ENCODE measurements at places on chromosomes 11 and 22.

DNA sequence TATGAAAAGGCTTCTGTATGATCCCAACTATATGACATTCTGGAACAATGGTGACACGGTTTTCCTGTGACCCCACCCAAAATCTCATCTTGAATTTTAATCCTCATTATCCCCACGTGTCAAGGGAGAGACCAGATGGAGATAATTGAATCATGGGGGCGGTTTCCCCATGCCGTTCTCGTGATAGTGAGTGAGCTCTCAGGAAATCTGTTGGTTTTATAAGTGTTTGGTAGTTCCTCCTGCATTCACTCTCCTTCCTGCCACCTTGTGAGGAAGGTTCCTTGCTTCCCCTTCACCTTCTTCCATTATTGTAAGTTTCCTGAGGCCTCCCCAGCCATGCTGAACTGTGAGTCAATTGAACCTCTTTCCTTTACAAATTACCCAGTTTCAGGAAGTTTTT lies 53.1 kb upstream of the TSPAN18 start:
- no peak for DNase-seq

DNA sequence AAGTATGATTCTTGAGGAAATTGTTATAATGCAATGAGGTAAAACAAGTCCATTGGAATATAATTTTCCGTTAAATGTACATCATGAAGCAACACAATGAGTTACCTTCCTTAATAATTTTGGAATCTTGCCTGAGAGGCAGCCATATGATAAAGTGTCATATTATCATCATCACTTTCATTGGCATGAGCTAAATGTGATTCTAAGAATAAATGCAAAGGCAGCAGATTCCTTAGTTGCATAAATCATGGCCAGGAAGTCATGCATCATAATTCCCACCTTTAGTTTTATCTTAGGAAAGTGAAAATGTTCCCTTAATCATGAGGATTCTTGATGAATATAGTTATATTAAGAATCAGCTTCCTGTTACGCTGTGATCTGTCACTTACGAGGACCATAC lies 14.2 kb upstream of the MMP1 start:
- DNase-seq: no peak

- DNase-seq: no peak
Observed at GRCh38 chr22:24727218-24727851, 47.2 kb downstream of the PIWIL3 start.

GRCh38 chr11:73333640-73334383 lies 25.7 kb downstream of the ARHGEF17 start:
- DNase-seq: no peak

DNA sequence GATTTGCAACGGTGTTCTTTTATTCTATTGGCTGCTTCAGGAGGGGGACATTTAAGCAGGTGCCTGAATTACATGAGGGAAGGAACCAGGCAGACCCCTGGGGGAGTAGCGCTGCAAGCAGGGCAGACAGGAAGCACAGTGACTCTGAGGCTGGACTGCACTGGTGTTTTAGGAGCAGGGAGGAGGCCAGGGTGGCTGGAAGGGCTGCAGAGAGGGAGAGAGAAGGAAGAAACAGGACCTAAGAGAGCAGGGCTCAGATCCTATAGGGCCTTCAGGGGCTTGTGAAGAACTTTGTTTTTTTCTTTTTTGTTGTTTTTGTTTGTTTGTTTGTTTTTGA lies 62.5 kb upstream of the SORL1-AS1 start:
- no peak for DNase-seq

GRCh38 chr11:119034813-119035212 lies 4.1 kb upstream of the SLC37A4 start:
- no peak for DNase-seq

GRCh38 chr11:47148270-47148669 lies 28.4 kb downstream of the ARFGAP2 start:
- DNase-seq: no peak

DNA sequence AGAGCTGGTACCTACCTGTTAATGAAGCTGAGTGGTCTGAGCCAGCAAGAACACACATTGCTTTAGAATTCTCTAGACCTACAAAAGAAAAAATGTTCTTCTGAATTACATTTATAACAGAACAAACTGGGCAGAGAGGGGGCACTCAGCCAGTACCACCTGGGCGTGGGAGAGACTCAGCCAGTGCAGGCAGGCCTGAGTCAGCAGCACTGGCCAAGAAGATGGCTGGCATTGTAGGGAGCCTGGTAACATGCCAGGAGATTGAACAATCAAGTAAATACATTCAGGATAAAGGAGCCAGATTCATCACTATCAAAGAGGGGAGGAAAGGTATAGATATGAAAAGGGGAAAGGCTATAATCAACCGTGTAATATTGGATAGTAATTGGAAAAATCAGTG lies 19.9 kb downstream of the SERGEF start:
- no peak for DNase-seq
